Spleen (tissue), 13 donors: ENCODE measurements at places on chromosomes 11 and 22. TPM values are rescaled to one million over a fixed set of nuclear protein-coding genes. Genes with fewer than 3 reads are reported as not detected.

Gene CSNK2A3
- 2.8 TPM for total RNA-seq

Gene HBB
- 5,354 TPM for total RNA-seq

Gene RASSF7
- 11.0 TPM for total RNA-seq

Gene ABCC8
- total RNA-seq = 1.3 TPM

Gene PRR5L
- 195 TPM for total RNA-seq

Gene MRGPRF
- total RNA-seq = 7.9 TPM

Gene PACSIN2
- total RNA-seq = 89.2 TPM

Gene MAPK8IP1
- 6.0 TPM for total RNA-seq

Gene OR5P2
- total RNA-seq = not detected

Gene LDHAL6A
- total RNA-seq = not detected

Gene ISX
- not detected for total RNA-seq

Gene DERL3
- 10.2 TPM for total RNA-seq

Gene PPM1F
- total RNA-seq = 87.8 TPM

Gene APOA5
- total RNA-seq = not detected

Gene MFRP
- not detected for total RNA-seq

Gene KRTAP5-1
- not detected for total RNA-seq

Gene CASP5
- total RNA-seq = 12.5 TPM

Gene ABCG4
- total RNA-seq = 0.23 TPM

Gene CD248
- 6.5 TPM for total RNA-seq

Gene KRTAP5-8
- not detected for total RNA-seq

Gene RBMXL2
- 0.38 TPM for total RNA-seq

Gene MS4A12
- not detected for total RNA-seq

Gene ARHGAP32
- total RNA-seq = 10.5 TPM

Gene RIN1
- 5.7 TPM for total RNA-seq

Gene KCNE3
- total RNA-seq = 61.8 TPM

Gene PGA5
- total RNA-seq = 1.8 TPM

Gene MUC5AC
- total RNA-seq = not detected

Gene MFNG
- total RNA-seq = 93.5 TPM

Gene SAA4
- not detected for total RNA-seq

Gene INSC
- not detected for total RNA-seq

Gene GGT5
- 27.2 TPM for total RNA-seq

Gene TSPAN18
- total RNA-seq = 19.2 TPM

Gene MMP8
- 52.5 TPM for total RNA-seq

Gene SERPINH1
- 57.2 TPM for total RNA-seq

Gene PGR
- 7.7 TPM for total RNA-seq

Gene KIRREL3
- total RNA-seq = 1.4 TPM

Gene PRRG4
- 2.8 TPM for total RNA-seq

Gene MMP27
- not detected for total RNA-seq

Gene STX5
- total RNA-seq = 47.9 TPM

Gene OR2AG2
- total RNA-seq = not detected

Gene CRYBB2
- total RNA-seq = not detected

Gene RASSF10
- total RNA-seq = not detected

Gene CRY2
- 38.7 TPM for total RNA-seq

Gene MMP11
- total RNA-seq = 4.2 TPM

Gene OR51E2
- total RNA-seq = not detected
